ENCODE measurements at places on chromosomes 7 and 10.
A peak's percentile ranks its signal among the peaks of the same experiment; 100 is the strongest.

GRCh38 chr7:133021196-133021595 lies 60.7 kb downstream of the CHCHD3 start:
- DNase-seq, result no peak

DNA sequence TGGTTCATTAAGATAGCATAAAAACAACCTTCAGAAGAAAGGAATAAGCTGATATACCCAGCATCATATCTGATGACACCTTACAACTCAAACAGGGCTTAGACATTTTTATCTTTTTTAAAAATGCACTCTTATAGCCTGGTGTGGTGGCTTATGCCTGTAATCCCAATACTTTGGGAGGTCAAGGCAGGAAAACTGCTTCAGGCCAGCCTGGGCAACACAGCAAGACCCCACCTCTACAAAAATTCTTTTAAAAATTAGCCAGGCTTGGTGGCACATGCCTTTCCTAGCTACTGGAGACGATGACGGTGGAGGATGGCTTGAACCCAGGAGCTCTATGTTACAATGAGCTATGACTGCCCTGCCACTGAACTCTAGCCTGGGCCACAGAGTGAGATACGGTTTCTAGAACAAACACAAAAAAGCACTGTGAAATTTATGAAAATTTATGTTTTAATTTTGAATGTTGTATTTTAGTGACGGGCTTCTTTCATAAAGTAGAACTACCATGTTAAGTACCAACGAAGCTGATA lies 12.3 kb upstream of the KMT2E start:
- no peak for DNase-seq

DNA sequence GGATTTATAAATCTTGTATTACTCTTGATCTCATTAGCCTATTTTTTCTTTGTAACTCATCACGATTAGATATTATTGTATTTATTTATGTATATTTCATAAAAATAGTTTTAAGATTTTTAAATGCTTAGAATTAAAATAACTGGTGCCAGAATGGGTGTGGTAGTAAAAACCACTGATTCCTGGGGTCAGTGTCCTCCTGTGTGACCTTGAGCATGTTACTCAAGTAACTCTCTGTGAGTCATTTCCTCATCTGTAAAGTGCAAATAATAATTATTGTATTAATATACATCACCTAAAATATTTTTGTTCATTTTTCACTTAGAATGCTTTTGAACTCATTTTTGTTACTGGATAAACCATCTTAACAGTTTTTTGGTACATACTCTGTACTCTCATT lies 91.3 kb upstream of the TMEM229A start:
- DNase-seq, result no peak

DNA sequence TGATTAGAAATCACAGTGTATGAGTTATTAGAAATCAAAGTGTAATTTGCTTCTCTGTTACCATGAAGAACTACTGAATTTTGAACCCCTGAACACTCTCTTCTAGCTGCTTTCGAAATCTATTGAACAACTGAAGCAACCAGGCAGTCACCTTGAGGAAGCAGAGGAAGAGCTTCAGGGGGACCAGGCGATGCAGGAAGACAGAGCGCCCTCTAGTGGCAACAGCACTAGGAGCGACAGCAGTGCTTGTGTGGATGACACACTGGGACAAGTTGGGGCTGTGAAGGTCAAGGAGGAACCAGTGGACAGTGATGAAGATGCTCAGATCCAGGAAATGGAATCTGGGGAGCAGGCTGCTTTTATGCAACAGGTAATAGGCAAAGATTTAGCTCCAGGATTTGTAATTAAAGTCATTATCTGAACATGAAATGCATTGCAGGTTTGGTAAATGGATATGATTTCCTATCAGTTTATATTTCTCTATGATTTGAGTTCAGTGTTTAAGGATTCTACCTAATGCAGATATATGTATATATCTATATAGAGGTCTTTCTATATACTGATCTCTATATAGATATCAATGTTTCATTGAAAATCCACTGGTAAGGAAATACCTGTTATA lies 170.7 kb downstream of the HDAC9 start:
- peak; percentile 73 for DNase-seq

- DNase-seq, result no peak
Observed at GRCh38 chr10:131477457-131478121, 166.1 kb upstream of the TCERG1L start.

DNA sequence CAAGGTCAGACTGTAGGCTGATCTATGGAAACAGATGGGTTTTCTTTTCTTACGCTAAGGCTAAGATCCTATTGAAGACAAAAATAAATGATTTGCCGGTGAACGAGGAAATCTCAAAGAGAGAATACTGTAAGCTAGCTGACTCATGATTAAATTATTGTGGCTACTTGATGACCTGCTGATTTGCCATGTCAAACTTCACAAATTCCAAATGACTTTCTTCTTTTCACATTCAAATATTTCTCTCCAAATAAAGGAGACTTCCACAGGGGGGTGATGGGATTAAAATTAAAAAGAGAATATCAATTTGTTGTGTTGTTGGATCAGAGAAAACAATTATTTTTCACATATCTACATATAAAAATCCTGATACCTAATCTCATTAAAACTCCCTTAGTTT lies 860.6 kb upstream of the ZWINT start:
- DNase-seq, result no peak

DNA sequence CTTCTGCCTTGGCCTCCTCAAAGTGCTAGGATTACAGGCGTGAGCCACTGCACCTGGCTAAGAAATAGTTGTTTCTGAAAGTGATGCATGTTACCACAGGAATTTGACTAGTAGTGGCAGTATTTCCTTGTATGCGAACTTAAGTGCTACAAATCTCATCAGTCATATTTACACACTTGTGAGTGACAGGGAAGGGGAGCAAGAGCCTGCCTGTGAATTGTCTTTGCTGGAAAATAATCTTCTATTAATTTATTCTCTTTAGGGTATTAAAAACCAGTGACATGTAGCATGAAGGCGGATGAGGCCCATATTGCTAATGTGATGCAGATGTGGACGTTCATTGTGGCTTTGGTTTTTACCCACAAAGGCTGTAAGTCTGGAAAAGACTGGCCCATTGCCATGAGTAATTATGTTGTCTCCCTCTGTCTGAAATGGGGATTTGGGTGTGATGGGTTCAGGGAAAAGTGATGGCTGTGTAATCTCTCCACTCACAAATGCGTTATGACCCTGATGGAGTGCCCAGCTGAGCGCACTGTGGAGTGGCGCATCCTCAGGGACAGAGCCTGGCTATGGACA lies 97.6 kb downstream of the CCNY start:
- DNase-seq, result no peak

- no peak for DNase-seq
Observed at GRCh38 chr10:1253523-1254353, 197.6 kb downstream of the WDR37 start.

DNA sequence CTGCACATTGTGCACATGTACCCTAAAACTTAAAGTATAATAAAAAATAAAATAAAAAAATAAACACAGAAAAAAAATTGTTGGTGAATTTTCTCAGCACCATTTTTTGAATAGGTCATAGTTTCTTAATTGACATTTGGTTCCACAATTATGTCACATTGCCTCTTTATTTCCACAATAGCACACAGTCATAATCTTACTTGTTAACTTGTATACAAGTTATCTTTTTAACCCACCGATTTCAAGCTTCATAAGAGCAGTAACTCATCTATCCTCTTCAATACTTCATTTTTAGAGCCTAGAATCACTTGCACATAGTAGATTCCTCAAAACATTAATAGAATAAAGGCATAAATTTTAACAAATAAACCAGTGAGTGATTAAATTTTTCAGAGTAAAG lies 1425.1 kb upstream of the LRRTM3 start:
- no peak for DNase-seq

DNA sequence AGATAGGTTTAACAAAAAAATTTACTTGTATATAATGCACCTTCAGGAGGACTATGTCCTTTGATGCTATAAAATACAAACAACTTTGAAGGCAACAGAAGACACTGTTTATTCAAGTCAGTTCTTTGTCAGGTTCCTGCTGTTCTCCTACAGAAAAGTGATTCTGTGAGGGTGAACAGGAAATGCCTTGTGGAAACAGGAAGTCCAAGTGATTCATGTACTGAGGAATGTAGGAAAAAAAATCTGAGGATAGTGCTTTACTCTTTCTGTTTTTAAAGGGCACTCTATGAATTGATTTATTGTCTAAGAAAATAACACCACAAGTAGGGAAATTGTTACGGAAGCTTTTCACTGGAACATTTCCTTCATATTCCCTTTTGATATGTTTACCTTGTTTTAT lies 171.9 kb downstream of the HDAC9 start:
- no peak for DNase-seq

DNA sequence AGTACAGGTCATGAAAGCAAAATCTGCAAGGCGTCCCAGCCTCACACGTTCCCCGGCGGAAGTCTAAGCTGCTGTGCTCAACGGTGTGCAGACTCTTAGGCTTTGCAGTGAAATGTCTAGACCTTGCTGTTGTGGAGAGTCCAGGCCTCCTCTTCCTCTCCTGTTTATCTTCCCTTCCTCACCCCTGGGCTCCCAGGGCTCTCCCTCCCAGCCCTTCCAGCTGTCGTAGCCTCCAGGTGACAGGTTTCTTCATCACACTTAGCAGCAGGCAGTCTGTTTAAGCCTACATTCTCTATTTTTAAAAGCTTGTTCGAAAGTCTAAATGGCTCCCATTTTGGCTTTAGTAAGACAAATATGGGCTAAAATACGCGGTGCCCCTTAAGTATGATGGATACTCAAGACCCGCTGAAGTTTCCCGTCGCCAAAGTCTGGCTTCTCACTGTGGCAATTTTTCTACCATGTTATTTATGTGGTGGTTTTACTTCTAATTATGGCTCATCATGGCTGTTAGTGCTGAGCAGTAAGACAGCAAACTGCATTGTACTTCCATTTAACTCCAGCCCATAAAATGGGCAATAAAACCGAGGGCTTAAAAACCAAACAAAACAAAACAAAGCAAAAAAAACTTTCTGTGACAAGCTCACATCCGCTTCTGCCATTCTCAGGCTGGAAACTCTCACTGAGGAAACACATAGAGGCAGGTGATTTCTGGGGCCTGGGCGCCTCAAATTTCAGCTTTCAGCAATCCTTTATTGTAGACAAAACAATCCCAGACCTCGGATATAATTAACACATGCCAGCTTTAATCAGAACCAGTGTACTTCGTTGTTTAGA lies 243.2 kb downstream of the SNX10 start:
- DNase-seq, result no peak

DNA sequence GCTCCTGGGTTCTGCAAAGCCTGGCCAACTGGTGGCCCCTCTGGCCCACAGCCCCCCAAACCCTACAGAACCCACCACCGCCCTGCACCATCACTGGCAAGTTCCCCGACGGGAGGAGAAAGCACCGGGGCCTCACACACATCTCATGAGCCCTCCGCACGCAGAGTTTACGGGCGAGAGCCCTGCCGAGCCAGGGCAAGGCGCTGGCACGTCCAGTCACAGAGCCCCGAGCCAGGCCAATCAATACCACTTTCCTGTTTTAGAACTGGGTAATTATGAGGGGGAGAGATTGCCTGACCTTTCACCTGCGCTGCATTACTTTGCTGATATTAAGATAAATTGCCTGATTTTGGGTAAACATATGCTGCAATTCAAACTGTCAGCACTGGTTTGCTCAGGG lies 113.3 kb downstream of the EBF3 start:
- DNase-seq, result no peak

DNA sequence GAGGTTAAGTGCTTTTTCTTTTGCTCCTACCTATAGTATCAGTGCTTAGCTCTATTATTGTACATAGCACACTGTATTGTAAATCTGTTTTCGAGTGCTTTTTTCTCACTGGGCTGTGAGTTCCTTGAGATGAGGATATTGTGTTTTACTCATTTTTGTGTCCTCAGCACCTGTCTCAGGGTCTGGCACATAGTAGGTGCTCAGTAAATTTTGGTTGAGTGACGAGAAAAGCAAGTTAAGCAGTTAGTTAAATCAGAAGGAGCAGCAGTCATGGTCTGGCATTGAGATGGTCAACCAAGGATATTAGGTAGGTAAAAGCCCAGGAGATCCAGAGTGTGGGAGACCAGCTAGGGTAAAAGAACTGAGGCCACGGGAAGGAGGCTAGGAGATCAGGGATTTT lies 51.2 kb downstream of the AP3M1 start:
- no peak for DNase-seq

- no peak for DNase-seq
Observed at GRCh38 chr7:12583176-12583575, 12.7 kb downstream of the SCIN start.

GRCh38 chr10:78176320-78177317 lies 143.0 kb downstream of the RPS24 start:
- no peak for DNase-seq

GRCh38 chr7:83267141-83267631 lies 104.5 kb upstream of the PCLO start:
- no peak for DNase-seq

GRCh38 chr7:131194070-131194865 lies 133.4 kb upstream of the MKLN1 start:
- DNase-seq, result no peak

DNA sequence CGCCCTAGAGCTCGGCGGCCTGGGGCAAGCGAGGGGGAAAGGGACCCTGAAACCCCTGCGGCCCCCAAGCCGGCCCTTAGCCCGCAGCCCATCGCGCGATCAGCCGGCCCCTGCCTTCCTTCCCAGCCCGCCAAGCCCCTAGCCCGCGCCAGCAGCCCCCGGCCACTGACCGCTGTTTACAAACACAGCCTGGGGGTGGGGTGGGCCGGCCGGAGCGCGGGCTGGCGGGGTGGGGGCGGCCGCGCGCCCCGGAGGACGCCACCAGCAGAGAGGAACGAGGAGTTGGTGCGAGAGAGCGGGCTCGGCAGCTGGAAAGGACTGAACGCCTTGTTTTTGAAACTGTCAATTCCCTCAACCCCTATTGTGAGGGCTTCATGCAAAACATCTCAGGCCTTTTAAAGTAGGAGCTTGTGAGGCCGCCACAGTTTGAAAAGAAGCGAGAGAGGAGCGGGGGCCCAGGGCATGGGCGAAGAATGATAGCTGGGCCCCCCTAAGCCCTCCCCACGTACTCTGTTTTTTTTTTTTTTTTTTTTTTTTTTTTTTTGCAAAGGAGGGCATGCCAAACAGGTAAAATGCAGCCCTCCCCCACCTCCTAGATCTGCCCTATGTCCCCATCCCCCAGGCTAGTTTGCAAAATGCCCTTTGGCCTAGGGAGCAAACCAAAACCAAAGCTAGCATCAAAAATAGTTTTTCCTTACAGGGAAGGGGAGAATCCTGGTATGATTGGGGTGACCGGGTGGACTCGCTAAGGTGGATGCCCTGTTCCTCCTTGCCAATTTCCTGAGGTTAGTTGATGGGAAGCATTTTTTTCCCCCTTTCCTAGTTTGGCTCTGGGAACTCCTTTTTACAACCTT lies 15.0 kb downstream of the SKIDA1 start:
- no peak for DNase-seq

DNA sequence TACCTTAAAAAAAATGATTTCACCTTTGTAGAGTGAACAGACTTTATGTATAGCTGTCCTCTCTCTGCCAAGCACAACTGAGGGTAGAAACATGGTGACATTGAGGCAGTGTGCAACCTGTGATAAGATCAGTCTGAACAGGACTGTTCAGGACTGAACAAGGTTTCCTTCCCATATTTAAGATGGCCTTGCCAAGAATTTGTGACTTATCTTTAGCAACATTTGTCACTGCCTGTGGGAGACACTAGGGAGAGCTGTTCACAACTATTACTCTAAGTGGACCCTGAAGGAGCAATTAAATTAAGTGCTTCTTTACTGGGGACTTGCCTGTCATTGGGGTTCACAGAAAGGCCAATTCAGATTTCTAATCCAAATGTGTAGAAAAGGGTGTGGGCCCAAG lies 6.7 kb downstream of the OR13A1 start:
- DNase-seq, result no peak
